ENCODE measurements at places on chromosomes 7 and 10. TPM values are rescaled to one million over a fixed set of nuclear protein-coding genes. Genes with fewer than 3 reads are reported as not detected.

Gene UTF1
- total RNA-seq = 0.17 TPM

Gene HMX2
- not detected for total RNA-seq

Gene CTBP2
- total RNA-seq = 0.39 TPM

Gene BAMBI
- total RNA-seq = 0.81 TPM

Gene HABP2
- total RNA-seq = not detected

Gene IGF2BP3
- 2.5 TPM for total RNA-seq

Gene CLRN3
- not detected for total RNA-seq

Gene OLAH
- total RNA-seq = 0.44 TPM

Gene DOCK4
- 0.37 TPM for total RNA-seq

Gene LRRC27
- 3.4 TPM for total RNA-seq

Gene C7orf57
- 0.31 TPM for total RNA-seq

Gene UPK3BL1
- 16.9 TPM for total RNA-seq

Gene C10orf67
- total RNA-seq = 0.18 TPM

Gene BTAF1
- total RNA-seq = 59.2 TPM

Gene CALHM1
- total RNA-seq = not detected

Gene FOXP2
- total RNA-seq = not detected

Gene ERCC6
- total RNA-seq = 11.2 TPM

Gene TRPV5
- total RNA-seq = not detected

Gene ADAM12
- not detected for total RNA-seq

Gene HOGA1
- not detected for total RNA-seq

Gene EIF5AL1
- total RNA-seq = 0.34 TPM

Gene AMPH
- not detected for total RNA-seq

Gene NACAD
- total RNA-seq = 0.05 TPM

Gene SGCE
- 0.42 TPM for total RNA-seq

Gene HILPDA
- total RNA-seq = 53.7 TPM

Gene PPP1R17
- total RNA-seq = not detected

Gene PYROXD2
- total RNA-seq = 2.8 TPM

Gene IFIT5
- total RNA-seq = 8.7 TPM
